CD4-positive, alpha-beta T cell treated with Interleukin-15 for 1 hour (primary cell): ENCODE measurements at places on chromosomes 7 and 10.

DNA sequence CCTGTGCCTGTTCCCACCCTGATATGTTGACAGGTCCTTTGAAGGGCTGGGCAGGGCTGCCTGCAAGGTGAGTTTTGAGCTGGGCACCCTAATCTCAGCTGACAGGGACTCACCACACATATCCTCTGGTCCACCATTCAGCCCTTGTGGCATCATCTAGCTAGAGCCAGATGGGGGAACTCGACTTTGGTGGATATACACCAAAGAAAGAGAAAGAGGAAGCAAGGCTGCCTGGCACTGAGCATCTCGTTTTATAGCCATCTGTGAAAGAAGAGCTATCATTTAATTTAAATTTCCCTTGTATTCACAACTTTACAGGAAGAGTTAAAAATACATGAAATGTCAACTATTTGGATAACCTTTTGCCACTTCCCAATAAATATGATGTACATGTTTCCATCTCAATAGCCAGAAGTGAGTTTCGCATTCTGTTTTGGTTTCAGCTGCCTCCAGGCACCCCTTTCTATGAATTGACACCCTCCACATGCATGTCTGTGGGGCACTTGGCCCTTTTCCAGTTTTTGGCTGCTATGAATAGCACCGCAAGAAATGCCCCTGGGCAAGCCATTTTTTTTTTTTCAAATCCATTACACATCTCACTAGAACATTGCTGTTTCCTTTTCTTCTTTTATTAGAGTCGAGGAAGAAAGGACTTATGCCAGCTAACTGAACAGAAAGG is 22.9 kb upstream of the GRB10 start:
- no peak for DNase-seq

DNA sequence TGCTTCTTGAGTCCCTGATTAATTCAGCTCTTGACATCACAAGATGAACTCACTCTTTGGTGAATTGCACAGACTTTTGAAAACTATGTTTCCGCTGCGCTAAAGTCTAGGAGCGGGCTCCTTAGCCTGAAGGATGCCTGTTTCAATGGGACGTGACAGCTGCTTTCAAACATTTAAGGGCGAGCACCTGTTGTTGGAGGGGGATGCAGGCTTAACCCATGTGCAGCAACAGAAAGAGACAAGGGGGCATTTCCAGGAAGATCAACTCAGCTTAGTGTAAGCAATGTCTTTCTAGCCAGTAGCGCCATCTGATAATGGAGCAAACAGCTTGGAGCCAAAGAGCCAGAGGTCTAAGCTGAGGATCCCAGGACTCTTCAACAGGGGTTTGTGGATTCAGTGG is 8.4 kb upstream of the PFKFB3 start:
- no peak for DNase-seq

DNA sequence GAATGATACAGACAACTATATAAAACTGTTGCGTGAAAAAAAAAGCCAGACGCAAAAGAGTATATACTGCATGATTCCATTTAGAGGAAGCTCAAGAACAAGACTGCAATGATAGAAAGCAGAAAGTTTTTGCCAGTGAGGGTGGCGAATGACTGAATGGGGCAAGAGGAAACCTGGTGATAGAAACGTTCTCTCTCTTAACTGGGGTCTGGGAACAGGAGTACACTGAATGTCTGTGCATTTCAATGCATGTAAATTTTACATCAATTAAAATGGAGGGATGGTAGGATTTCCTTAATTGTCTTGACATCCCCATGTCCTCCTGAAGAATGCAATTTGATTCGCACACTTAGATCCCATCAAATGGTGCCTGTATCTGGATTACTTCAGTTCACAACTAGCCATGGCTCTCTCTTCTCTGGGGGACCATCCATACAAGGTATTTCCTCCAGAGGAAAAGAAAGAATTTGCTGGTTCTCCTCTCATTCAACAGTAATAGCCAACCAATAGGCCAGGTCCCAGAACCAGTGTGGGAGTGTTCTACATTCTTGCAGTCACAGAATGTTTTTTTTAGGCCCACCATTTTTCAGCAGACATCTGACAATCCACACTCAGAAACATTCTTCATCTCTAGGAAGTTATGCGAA is 221.0 kb upstream of the KLF14 start:
- DNase-seq: no peak

DNA sequence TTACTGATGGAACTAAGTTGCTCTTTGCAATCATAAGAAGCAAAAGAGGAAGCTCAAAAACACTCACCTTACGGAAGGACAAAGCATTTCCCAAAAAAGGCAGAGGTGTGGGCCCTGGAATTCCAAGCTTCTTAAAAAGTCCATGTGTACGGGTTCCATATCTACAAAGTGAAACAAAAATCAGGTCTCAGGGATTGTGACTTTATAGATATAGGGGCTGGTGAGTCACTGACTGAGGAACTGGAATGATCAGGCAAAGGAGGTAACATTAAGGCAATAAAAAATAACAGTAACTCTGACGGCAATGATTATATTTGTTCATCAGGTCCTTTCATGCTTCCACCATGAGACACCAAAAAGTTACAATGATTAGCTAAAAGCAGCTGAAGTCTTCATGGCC is 4.0 kb downstream of the CYP3A7 start:
- DNase-seq: no peak

- no peak for DNase-seq
These were observed 266.0 kb downstream of the C7orf25 start for GRCh38 chr7:42645906-42646305.

GRCh38 chr7:126696256-126697038 is 556.3 kb downstream of the GRM8 start:
- no peak for DNase-seq

GRCh38 chr7:81774551-81774950 is 4.7 kb upstream of the HGF start:
- no peak for DNase-seq

DNA sequence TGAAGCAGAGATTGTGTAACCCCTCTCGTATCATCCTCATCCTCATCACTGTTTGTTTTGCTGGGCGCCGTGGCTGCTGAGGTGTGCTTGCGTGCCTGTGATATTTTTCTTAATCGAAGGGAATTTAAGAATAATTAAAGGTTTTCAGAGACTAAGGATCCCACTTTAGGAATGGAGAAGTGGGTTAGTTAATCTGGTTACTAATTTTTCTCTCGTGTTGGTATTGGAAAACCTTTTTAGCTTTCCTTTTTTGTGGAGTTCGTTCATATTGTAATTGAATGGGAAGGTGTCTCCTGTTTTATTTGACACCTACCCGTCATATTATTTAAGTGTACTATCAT is 1.3 kb downstream of the UBN2 start:
- DNase-seq: no peak
